ENCODE measurements at places on chromosomes 4 and X.

DNA sequence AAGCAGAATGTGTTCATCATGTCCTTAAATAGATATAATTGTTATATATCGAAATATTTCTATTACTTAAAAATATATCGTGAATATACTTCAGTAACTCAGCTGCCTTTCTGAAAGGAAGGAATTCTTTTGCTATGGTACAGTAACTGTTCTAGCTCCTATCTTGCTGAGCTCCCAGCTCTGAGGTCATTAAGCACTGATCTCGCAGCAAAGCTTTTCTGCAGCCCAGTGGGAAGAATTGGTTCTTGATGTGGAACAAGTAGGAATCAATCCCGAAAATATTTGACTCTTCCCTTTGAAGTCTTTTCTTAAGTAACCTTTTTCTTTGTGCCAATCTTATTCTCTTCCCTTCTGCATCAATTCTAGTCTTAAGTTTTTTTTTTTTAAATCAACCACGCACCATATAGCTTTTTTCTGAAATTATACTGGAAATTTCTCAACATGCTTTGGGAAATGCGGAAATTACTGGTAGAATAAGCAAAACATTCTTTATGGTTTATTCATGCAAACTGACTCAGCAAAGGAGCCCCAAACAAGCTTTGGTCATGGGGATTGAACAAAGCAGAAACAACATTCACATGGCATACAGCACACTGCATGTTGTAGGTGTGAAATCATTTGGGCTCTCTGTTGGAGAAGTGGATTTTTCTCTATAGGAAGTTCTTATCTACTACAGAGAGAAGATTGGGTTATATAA, 428.9 kb upstream of the GNPDA2 start:
- DNase-seq = no peak

DNA sequence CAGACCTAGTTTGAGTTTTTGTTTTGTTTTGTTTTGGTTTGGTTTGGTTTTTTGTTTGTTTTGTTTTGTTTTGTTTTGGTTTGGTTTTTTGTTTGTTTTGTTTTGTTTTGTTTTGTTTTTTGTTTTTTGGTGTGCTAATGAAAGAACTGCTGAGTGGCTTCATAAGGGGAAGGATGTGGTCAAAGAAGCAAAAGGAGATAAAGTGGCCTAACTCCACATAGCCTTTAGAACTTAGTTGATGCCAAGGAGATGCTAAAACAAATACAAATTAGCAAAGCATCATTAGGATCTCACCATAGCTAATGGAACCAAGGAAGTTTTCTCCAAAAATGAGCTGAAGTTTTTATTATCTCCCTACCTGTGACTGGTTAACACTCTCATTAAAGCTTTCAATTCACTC, 44.6 kb upstream of the TMEM164 start:
- DNase-seq = no peak

- DNase-seq = no peak
Observed at GRCh38 chr4:9608300-9608699, 164.1 kb downstream of the DEFB131A start.

DNA sequence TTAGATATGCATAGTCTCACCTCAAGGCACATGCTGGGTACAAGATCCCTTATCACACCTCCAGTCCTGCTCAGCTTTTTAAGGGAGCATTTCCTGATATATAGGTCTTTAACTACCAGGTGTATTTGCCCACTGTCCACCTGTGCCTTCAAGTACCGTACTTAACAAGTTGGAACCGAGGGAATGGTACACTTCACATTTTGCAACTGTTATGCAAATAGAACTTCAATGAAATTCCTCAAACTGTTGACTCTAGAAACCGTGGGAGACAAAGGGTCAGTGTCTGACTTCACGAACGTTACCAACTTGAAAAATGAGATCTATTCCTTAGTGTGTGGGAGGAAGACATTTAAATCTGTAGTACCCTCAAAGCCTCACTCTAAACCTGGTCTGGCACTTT, 5.2 kb downstream of the TRIM2 start:
- DNase-seq = no peak

DNA sequence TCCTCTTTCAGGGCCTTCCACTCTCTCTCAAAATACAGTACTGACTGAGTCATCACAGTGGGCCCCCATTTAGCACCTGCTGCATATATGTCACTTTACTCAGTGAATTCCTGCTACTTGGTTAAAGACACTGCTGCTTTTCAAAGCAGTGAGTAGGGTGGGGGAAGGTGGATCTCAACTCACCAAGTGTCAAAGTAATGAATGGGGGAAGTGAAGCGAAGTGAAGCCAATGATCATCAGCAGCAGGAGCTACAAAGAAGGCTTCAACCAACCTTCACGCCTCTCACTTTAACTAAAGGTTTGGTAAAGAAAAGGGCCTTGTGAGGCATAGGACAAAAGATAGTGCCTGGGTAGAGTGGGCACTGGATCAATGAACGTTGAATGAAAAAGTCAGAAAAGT, 424.1 kb downstream of the SMARCA1 start:
- no peak for DNase-seq

DNA sequence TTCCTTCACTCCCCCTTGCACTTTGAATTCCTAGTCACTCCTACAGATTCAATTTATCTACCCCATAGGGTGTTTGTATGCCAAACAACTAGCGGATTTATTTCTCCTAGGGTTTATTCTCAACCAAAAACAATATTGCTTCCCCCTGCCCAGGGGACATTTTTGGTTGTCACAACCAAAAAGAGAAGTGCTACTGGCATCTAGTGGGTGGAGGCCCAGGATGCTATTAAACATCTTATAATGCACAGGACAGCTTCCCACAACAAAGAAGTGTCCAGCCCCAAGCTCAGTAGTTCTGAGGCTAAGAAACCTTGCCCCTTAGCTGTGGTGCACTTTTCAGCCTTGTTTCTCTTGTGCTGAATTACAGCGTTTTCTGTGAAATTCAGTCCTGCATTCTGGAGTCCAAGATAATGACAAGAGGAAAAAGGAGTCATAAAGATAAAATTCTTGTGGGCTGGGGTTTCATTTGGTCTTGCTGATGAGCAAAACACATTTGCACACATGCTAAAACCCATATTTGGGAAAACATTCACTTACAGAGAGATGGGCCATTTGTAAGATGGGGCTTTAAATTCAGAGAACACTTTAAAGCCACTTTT, 11.2 kb upstream of the SYTL4 start:
- no peak for DNase-seq

DNA sequence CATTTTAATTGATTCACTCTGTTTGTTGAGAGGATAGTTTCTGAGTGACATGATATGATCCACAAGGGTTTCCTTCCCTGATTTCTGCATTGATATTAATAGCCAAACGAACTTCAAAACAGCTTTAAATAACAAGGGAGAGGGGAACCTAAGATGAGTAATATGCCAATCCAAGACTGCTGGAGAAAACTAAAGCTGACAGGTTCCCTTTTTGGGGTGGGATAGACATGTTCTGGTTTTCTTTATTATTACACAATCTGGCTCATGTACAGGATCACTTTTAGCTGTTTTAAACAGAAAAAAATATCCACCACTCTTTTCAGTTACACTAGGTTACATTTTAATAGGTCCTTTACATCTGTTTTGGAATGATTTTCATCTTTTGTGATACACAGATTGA, 182.2 kb downstream of the AR start:
- DNase-seq = no peak

DNA sequence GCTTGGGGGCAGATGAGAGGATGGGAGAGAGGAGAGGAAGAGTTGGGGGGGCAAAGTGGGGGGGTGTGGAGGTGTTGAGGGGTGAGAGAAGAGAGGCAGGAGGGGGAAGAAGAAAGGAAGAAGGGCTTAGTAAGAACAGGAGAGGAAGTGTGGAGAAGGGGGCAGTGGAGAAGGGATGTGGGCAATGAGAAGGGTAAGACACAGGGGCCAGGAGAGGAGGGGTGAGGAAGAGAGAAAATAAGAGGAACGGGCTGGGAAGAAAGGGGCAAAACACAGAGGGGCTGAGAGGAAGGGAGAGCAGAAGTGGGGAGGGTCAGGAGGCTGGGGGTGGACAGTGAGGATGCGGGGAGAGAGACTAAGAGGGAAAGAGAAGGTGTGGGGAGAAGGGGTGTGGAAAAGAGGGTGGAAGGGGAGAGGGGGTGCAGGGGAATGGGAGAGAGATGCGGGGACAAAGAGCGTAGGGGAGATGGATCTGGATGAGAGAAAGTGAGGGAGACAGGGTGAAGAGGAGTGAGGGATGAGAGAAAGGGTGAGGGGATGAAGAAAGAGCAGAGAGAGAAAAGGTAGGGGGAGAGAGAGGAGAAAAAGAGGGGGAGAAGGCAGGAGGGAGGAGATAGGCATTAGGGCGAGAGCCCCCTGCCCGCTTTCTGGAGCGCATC, 12.9 kb downstream of the SH3KBP1 start:
- no peak for DNase-seq

DNA sequence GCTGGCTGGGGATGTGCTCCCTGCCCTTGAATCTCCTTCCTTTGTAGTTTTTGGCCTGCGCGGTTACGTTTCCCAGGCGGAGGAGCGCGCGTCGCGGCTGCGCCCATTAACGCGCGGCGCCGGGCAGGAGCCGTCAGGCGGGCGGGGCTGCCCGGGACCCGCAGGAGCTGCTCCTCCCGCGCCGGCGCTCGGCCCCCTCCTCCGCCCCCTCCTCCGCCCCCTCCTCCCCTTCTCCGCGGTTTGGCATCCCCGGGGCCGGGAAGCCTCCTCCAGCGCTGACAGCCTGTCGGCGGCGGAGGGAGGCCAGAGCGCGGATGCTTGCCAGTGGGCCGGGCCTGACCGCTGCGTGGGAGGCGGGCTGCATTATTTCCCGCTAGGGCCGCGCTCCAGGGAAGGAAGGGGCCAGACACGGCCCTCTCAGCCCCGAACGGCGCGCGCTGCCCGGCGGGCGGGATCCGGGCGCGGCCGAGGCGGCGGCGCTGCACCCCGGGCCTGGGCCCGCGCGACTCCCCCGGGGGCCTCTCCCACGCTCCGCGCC, at the start of gene DCLK2:
DCLK2 (plus strand) TSS at position 405 of the 538 bp plus-strand sequence. CDS start 583 bp downstream, outside the sequence.
- no peak for DNase-seq

- DNase-seq = no peak
Observed at GRCh38 chr4:7546809-7547367, 112.2 kb upstream of the PSAPL1 start.

DNA sequence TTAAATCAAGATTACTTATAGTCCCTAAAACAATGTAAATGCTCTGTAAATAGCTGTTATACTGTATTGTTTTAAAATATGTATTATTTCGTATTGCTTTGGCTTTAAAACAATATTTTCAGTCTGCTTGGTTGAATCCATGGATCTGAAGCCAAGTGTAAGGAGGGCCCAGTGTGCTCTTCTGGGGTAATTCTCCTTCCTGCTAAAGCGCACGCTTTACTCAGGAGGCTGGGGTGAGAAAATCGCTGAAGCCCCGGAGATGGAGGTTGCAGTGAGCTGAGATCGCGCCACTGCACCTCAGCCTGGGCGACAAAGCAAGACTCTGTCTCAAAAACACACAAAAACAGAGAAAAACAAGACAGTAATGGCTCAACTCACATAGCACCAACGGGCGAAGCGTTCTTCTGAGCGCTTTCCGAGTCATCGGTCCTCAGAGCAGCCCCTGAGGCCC, 391 bp upstream of the IDUA start:
- no peak for DNase-seq

DNA sequence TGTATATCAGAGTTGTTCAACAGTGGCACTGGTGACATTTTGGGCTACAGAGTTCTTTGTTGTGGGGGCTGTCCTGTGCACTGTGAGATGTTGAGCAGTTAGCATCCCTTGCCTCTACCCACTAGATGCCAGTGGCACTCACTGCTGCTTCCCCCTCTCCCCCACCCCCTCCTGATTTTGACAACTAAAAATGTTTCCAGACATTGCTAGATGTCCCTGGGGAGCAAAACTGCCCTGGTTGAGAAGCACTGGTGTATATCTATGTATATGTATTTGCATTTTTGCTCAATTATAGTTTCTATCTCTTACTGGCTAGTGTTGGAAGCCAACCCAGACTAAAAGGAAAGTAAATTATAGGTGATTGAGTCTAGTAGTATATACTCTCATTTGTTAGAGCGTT, 2.4 kb downstream of the TMEM131L start:
- no peak for DNase-seq

- DNase-seq = no peak
Observed at GRCh38 chr4:115927382-115927781, 814.0 kb upstream of the NDST4 start.

- DNase-seq = no peak
Observed at GRCh38 chr4:17490575-17491059, 21.3 kb downstream of the QDPR start.

GRCh38 chr4:169246279-169246678, 24.5 kb downstream of the SH3RF1 start:
- DNase-seq = no peak

GRCh38 chr4:40699648-40700047, 50.1 kb upstream of the NSUN7 start:
- no peak for DNase-seq

DNA sequence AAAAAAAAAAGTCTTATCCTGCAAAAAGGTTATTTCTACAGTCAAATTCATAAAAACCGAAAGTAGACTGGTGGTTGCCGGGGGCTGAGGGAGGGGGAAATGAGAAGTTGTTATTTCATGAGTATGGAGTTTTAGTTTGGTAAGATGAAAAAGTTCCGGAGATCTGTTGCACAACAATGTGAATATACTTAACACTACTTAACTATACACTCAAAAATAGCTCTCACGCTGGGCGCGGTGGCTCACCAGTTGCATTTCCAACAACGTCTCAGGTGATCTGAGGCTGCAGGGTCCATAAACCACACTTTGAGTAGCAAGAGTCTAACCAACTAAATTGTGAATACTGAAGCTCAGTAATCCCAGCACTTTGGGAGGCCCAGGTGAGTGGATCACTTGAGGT, 52.4 kb downstream of the ANOS1 start:
- DNase-seq = no peak

DNA sequence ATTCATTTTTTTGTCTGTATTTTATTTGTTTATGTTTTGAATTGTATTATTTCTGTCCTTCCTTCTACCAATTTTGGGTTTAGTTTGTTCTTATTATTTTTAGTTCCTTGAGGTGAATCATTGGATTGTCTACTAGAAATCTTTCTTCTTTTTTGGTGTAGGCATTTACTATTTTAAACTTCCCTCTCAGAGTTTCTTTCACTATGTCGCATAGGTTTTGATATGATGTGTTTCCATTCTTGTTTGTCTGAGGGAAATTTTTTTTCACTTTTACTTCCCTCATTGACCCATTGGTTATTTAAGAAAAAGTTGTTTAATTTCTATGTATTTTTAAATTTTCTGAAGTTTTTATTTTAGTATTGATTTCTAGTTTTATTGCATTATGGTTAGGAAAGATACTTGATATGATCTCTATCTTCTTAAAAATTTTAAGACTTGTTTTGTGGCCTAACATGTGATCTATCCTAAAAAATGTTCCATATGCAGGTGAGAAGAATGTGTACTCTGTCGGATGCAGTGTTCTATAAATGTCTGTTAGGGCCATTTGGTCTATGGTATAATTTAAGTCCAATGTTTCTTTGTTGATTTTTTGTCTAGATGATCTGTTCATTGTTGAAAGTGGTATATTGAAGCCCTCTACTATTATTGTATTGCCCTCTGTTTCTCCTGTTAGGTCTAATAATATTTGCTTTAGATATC, 68.8 kb downstream of the IL15 start:
- no peak for DNase-seq

Measured in T-helper 17 cell (primary cell).